ENCODE measurements at places on chromosomes 2 and 18.

DNA sequence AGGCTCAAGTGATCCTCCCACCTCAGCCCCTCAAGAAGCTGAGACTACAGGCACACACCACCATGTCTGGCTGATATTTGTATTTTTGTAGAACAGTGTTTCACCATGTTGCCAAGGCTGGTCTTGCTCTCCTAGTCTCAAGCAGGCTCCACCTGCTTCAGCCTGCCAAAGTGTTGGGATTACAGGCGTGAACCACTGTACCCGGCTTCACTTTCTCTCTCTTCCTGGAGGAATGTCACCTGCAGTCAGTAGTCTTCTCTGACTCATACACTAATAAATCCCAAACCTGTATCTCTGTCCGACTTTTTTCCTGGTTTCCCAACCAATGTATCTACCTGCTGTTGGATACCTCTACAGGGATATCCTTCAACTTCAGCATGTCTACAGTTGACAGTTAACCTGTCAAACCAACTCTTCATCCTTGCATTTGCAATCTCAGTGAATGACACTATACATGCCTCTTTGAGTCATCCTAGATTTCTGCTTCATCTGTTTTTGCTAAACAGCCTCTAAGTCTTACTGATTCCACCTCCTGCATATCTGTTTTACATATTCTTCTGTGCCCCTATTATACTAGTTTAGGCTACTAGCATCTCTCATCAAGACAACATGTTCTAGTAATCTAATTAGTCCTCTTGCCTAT lies 54.5 kb downstream of the RBBP8 start:
- no peak for DNase-seq

DNA sequence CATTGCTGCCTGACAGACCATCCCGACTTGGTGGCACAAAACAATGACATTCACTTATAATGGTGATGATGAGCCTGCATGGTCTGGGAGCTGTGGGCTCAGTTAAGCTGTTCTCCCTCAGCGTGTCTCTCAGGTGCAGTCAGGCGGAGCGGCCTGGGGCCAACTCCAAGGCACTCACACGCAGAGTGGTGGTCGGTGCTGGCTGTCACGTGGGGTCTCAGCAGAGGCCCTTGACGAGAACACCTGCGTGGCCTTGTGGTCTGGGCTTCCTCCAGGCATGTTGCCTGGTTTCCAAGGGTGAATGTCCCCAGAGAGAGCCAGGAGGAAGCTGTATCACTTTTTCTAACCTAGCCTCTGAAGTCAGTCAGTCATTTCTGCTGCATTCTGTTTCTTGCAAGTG lies 29.8 kb downstream of the ARMC9 start:
- no peak for DNase-seq

DNA sequence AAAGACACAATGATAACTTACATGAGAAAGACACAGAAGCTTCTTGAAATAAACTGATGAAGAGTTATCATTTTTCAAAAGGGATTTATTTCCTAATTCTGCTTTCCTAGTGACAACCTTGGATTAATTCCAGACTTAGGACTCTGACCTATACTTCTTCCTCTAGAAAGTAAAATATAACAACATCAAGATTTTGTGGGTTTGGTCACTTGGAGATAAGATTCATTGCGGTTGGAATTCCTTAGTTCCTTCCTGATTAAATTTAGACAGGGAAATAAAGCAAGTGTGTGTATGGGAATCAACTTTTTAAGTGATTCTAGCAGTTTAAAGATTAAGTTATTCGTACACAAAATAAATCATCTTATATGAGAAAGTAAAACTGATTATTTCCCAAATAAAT lies 208.4 kb upstream of the CCDC150 start:
- DNase-seq, result no peak

- DNase-seq, result no peak
These were observed 32.4 kb downstream of the ID2 start for GRCh38 chr2:8714283-8714682.

DNA sequence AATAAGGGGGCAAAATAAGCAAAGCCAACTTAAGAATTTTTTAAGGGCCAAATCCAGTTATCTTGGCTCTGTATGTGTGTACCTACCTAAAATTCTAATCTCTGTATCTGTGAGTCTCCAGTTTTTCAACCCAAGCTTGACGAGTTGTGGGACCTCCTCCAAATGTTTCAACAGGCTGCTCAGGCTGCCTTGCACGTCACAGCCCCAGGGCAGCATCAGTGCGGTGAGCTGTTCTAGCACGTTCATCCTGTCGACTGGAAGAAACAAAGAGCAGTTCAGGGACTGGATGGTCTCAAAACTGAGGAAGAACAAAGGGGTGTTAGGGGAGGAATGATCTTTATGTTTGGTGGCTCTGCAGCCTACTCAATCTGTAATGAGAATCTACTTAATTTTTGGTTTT lies 29.4 kb downstream of the NLRC4 start:
- no peak for DNase-seq

GRCh38 chr2:207352978-207353671 lies 176.6 kb upstream of the CREB1 start:
- no peak for DNase-seq
